ENCODE measurements at places on chromosomes 11 and 22. TPM values are rescaled to one million over a fixed set of nuclear protein-coding genes. Genes with fewer than 3 reads are reported as not detected.

BEST1 gene
- total RNA-seq = 18.0 TPM

DNA sequence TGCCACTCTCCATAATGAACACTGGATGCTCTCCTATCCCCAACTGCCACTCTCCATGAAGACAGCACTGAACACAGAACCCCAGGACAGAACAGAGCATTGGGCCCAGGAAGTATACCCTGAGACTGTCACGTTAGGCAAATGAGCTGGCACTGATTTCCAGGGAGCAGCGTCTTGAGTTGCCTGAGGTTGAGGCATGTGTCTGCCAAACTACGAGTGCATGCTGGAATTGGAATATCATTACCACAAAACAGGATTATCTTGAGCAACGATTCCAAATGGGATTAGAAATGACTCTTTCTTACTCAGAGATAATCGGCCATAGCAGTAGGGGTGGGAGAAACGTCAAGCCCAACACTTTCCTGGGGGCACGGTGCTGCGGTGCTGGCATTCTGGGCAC, 39.9 kb downstream of the CLPB start:
- no peaks in the 10 kb centered on the region for H3K27me3 ChIP-seq
- no peak for DNase-seq
- H3K27ac ChIP-seq = no peak overlapping the region
- H3K36me3 ChIP-seq = no peaks in the 10 kb centered on the region

DNA sequence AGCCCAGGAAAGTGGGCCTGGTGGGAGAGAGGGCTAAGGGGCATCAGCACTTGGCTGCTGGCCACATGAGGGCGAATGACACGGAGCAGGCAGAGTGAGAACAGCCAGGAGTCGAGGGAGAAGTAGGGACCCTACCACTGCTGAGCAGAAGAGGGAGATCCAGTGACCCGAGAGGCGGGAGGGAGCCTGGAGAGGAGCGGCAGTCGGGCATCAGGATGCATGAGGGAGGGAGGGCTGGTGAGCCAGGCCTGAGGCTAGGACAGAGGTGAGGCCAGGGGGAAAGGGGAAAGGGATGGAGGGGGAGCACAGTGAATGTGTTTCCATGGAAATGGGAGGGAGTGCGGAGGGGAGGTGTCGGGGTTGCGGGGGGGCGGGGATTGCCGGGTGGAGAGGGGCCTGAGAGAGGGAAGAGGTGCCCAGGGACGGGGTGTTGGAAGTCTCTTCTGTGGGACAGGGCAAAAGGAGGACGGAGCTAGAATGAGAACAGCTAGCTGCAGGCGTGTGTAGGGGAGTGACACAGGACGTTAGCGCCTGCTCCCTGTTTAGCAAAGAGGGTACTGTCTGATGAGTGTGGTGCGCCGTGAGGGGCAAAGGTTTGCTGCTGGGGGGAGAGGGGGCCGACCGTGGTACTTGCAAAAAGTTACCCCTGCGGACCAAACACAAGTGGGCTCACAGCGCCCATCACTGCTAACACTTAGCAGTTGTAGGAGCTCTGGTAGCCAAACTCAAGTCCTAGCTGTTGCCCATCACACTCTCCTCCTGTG, 37.1 kb upstream of the WNT11 start:
- no peaks in the 10 kb centered on the region for H3K27me3 ChIP-seq
- H3K27ac ChIP-seq = no peak overlapping the region
- no peak for DNase-seq
- H3K4me1 ChIP-seq = no peaks in the 10 kb centered on the region

TMEM45B gene
- total RNA-seq = 5.2 TPM

OR4A16 gene
- not detected for total RNA-seq

GRCh38 chr22:45548991-45549761, 46.5 kb downstream of the FBLN1 start:
- H3K27ac ChIP-seq = peak overlapping the region; percentile 61
- H3K4me3 ChIP-seq = no peak overlapping the region
- no peaks in the 10 kb centered on the region for H3K27me3 ChIP-seq
- no peaks in the 10 kb centered on the region for H3K36me3 ChIP-seq

DNA sequence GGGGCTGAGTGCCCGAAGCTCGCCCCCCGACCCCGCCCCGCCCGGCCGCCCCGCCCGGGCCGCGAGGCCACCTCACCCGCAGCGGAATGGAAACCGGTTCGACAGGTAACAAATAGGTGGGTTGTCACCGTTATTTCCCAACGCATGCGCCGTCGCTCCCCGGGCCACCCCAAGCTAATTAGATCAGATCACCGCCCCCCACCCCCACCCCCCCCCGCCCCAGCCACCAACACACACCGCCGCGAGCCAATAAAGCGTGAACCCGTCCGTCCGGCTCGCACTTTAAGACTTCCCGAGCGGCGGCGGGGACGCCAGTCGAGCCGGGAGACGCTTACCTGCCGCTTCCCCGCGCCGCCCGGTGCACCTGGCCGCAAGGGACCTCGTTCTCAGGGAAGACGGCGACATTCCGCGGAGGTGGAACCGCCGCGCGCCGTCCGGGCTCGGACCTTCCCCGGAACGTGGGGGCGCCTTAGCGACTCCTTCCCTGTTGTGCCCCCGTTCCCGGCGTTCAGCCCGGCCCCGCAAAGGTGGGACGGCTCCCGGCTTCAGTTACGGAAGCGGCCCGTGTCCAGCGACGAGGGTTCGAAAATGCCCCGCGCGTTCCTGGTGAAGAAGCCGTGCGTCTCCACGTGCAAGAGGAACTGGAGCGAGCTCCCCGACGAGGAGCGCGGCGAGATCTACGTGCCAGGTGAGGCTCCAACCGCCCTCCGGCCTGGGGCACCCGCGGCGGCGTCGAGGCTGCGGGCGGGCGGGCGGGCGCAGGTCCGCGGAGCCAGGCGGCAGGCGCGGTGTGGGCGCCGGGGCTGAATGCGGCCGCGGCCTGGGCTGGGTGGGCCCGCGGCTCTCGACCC, at the start of gene OVOL1:
TSS of gene OVOL1 (plus strand) at position 278 of the 851 bp plus-strand sequence. CDS start at position 589, 311 bp downstream.
- H3K4me1 ChIP-seq = peaks cover 20% of the 10 kb centered on the region
- no peaks in the 10 kb centered on the region for H3K36me3 ChIP-seq
- H3K27ac ChIP-seq = peak within 1 kb of the TSS; percentile 56
- H3K4me3 ChIP-seq = peak within 1 kb of the TSS; percentile 43
- H3K27me3 ChIP-seq = no peaks in the 10 kb centered on the region
- DNase-seq = peak; percentile 91

NUP98 gene
- 127 TPM for total RNA-seq

- no peaks in the 10 kb centered on the region for H3K36me3 ChIP-seq
- H3K4me3 ChIP-seq = no peak overlapping the region
- H3K27me3 ChIP-seq = no peaks in the 10 kb centered on the region
- no peaks in the 10 kb centered on the region for H3K4me1 ChIP-seq
Observed at GRCh38 chr22:27135031-27135981, 477.9 kb downstream of the MIAT start.

- no peak for DNase-seq
- no peaks in the 10 kb centered on the region for H3K27me3 ChIP-seq
- no peaks in the 10 kb centered on the region for H3K36me3 ChIP-seq
- H3K4me3 ChIP-seq = no peak overlapping the region
Observed at GRCh38 chr11:71112454-71112853, 139.9 kb downstream of the SHANK2 start.

DNA sequence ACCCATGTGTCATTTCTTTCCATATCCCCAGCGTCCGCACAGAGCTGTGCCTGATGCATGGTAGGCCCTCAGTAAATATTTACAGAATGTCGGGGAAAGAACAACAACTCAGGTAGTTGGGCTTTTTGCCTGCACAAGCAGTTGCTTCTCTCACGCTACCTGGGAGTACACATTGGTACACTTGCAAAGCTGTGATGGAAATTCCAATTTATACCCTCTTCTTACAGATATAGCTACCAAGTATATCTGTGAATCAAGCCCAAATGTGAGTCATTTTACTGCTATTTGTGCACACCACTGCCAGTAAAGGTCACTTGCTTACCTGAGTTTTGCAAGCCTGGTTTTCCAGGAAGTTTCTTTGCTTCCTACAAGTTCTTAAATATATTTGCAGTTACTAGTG, 333.0 kb upstream of the NARS2 start:
- H3K36me3 ChIP-seq = no peaks in the 10 kb centered on the region
- no peak overlapping the region for H3K4me3 ChIP-seq
- peak; percentile 62 for DNase-seq
- no peaks in the 10 kb centered on the region for H3K27me3 ChIP-seq

OR6A2 gene
- not detected for total RNA-seq

GRCh38 chr11:78931891-78932290, 357.2 kb upstream of the NARS2 start:
- H3K36me3 ChIP-seq = no peaks in the 10 kb centered on the region
- no peak overlapping the region for H3K27ac ChIP-seq
- no peak overlapping the region for H3K4me3 ChIP-seq
- no peak for DNase-seq
- H3K4me1 ChIP-seq = no peaks in the 10 kb centered on the region

- H3K36me3 ChIP-seq = no peaks in the 10 kb centered on the region
- no peak overlapping the region for H3K4me3 ChIP-seq
- H3K4me1 ChIP-seq = no peaks in the 10 kb centered on the region
Observed at GRCh38 chr22:37999640-38000272, 15.4 kb upstream of the SOX10 start.

CCDC157 gene
- total RNA-seq = 28.6 TPM

POTEH gene
- 28.3 TPM for total RNA-seq

DNA sequence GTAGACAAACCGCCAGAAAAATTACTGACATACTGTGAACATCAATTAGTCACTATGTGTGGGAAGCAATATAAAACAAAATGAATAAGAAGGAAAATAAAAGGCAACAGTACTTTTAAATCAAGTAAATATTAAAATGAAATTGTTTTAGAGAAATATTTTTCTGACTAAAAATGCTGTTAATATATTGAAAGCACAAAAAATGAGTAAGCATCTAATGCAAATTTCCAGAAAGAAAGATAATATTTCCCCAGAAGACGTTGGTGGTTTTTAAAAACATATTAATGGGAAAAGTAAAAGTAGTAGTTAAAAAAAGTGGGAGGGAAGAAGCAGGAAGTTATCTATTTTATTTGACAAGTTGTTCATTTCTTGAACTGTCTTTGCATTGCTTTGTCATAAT, 16.5 kb downstream of the XKR3 start:
- DNase-seq = no peak
- H3K27me3 ChIP-seq = no peaks in the 10 kb centered on the region
- no peaks in the 10 kb centered on the region for H3K4me1 ChIP-seq
- H3K27ac ChIP-seq = no peak overlapping the region
- no peaks in the 10 kb centered on the region for H3K36me3 ChIP-seq

DNA sequence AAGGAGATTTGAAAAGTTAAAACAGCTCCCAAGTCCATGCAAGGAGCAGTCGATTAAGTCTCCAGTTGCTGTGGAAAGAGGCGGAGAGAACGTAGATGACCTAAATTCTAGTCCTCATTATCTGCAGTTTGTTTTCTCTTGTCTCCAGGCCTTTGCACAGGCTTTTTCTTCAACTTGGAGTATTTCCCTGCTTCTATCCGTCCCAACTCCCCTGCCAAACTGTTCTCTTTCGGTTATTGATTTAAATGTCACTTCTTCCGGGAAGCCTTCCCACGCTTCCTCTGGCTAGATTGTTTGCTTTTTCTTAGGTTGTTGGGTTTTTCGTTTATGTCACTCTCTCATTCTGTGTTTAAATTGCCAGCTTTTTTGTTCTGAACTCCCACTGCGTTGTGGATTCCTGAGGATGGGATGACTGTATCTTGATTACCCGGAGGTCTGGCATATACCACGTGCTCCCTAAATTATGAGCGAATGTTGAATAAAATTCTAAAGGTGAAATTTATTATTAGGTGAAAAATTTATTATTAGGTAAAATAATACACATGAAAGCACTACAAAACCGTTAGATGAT, 463 bp downstream of the TMEM126B start:
- H3K27me3 ChIP-seq = no peaks in the 10 kb centered on the region
- H3K4me3 ChIP-seq = peak overlapping the region; percentile 59
- H3K27ac ChIP-seq = peak overlapping the region; percentile 89
- H3K4me1 ChIP-seq = no peaks in the 10 kb centered on the region

- H3K4me1 ChIP-seq = no peaks in the 10 kb centered on the region
- H3K4me3 ChIP-seq = no peak overlapping the region
- no peak overlapping the region for H3K27ac ChIP-seq
Observed at GRCh38 chr11:23539556-23539955, 679.3 kb upstream of the CCDC179 start.

- H3K4me1 ChIP-seq = no peaks in the 10 kb centered on the region
- no peaks in the 10 kb centered on the region for H3K27me3 ChIP-seq
- H3K4me3 ChIP-seq = no peak overlapping the region
- no peak overlapping the region for H3K27ac ChIP-seq
- no peaks in the 10 kb centered on the region for H3K36me3 ChIP-seq
Observed at GRCh38 chr11:20854215-20854955, 185.0 kb downstream of the NELL1 start.

APOL1 gene
- total RNA-seq = 19.6 TPM

- H3K27ac ChIP-seq = peak overlapping the region; percentile 99
- H3K4me1 ChIP-seq = no peaks in the 10 kb centered on the region
- H3K27me3 ChIP-seq = no peaks in the 10 kb centered on the region
- peak; percentile 40 for DNase-seq
- H3K4me3 ChIP-seq = peak overlapping the region; percentile 79
- no peaks in the 10 kb centered on the region for H3K36me3 ChIP-seq
Observed at GRCh38 chr22:42856179-42856864, 751 bp downstream of the ARFGAP3 start.

DNA sequence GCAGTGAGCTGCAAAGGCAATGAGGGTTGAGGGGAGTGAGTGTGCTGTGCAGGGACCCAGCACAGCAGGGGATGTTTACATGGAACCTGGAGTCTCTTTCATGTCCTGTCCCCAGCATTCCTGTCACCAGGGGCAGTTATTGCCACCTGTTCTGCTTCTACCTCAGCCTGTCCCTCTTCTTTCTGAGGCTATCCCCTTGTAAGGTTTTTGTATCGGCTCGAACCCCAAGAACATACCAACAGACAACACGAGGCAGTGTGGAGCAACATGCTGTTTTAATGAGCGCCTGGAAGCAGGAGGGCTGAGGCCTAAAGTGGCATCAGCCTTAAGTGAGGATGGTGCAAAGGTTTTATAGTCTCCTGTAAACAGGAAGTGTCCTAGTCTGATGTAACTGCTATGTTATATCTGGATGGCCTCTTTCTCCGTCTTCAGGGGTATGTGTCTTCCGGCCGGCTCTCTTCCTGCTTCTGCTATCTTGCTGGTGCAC, 3.9 kb downstream of the SCGB2A2 start:
- no peaks in the 10 kb centered on the region for H3K4me1 ChIP-seq
- no peak overlapping the region for H3K4me3 ChIP-seq
- no peak for DNase-seq

KRTAP5-8 gene
- total RNA-seq = 2.8 TPM

ASPHD2 gene
- total RNA-seq = 3.6 TPM

OR8D1 gene
- total RNA-seq = not detected

LRRC4C gene
- total RNA-seq = 0.28 TPM

PNPLA5 gene
- total RNA-seq = not detected

GRCh38 chr11:36452961-36453360, 57.1 kb downstream of the TRAF6 start:
- no peak overlapping the region for H3K27ac ChIP-seq
- no peaks in the 10 kb centered on the region for H3K4me1 ChIP-seq
- H3K36me3 ChIP-seq = no peaks in the 10 kb centered on the region

GRCh38 chr11:64601605-64602465, 10.8 kb downstream of the SLC22A12 start:
- H3K4me3 ChIP-seq = no peak overlapping the region
- no peaks in the 10 kb centered on the region for H3K4me1 ChIP-seq
- H3K27me3 ChIP-seq = no peaks in the 10 kb centered on the region
- H3K36me3 ChIP-seq = no peaks in the 10 kb centered on the region

ABTB2 gene
- total RNA-seq = 13.7 TPM

DNA sequence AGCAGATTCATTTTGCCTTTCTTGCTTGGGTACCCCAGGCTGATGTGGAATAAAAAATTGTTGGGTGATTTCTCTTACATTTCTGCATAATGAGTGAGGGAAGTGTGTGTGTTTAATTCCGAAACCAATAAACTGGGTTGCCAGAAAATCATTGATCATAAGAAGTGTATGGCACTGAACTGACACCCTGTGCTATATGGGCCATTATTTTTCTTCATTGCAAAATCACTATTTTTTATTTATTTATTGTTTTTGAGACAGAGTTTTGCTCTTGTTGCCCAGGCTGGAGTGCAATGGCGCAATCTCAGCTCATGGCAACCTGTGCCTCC, 14.6 kb upstream of the HIKESHI start:
- no peak overlapping the region for H3K27ac ChIP-seq
- peaks cover 10% of the 10 kb centered on the region for H3K36me3 ChIP-seq
- DNase-seq = no peak
- H3K4me3 ChIP-seq = no peak overlapping the region
- no peaks in the 10 kb centered on the region for H3K4me1 ChIP-seq

Measured in prostate gland (tissue), 2 donors.